Caudate nucleus (tissue), 63 donors: ENCODE measurements at places on chromosomes 7 and 10.

GRCh38 chr10:98047009-98047741, 16.8 kb upstream of the CRTAC1 start:
- DNase-seq = peak; percentile 40

GRCh38 chr7:305410-306151, 15.6 kb downstream of the FOXL3 start:
- DNase-seq = no peak

GRCh38 chr10:5089865-5090264, 4.3 kb upstream of the AKR1C3 start:
- no peak for DNase-seq

- DNase-seq = no peak
Measured at GRCh38 chr10:129400426-129400825, 66.6 kb upstream of the MGMT start.

DNA sequence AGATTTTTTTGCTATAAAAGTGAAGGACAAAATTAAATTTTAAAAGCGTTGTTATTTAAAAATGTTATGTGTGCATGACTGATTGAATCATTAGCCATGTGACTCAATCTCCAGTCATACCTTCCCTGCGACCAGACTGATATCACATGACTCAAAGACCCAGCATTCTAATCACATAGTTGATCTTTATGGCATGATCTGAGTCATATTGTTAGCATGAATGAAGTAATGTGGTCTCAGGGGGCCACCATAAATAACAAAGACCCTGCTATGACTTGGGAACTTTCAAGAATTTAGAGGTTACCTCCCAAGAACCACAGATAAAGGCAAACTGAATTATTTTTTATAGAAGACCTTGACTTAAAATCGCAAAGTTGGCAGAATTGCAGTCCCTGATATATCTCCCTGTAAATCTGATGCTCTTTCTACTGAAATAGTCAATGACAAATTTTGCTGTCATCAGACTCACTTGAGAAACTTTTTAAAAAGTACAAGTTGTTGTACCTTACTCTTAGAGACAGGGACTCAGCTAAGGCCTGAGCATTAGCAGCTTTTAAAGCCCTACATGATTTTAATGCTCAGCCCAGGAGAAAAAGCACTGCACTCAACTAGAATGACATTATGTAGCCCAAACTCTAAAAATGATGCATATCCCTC, 717.3 kb downstream of the XPNPEP1 start:
- DNase-seq = no peak
